Mesenchymal stem cell (in vitro differentiated cells and primary cell): ENCODE measurements at places on chromosomes 2 and 18.
A peak's percentile ranks its signal among the peaks of the same experiment; 100 is the strongest.

GRCh38 chr2:186976329-186976728 is 127.4 kb upstream of the ZSWIM2 start:
- DNase-seq = no peak

DNA sequence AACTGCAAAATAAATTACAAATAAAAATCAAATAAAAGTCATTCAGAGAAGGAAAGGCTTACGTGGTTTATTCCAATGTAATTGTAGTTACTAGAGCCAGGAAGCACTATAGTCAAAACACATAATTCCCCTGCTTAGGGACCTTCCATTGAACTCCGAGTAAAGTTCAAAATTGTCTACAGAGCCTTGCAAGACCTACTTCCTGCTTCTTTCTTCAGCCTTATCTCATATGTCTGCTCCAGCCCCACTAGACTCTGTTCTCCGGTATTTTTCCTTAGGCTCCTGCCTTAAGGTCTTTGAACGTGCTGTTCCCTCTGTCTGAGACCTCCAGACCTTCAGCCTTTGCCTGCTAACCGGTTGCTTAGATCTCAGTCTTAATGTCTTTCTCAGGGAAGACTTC is 104.3 kb downstream of the ARL6IP6 start:
- no peak for DNase-seq

DNA sequence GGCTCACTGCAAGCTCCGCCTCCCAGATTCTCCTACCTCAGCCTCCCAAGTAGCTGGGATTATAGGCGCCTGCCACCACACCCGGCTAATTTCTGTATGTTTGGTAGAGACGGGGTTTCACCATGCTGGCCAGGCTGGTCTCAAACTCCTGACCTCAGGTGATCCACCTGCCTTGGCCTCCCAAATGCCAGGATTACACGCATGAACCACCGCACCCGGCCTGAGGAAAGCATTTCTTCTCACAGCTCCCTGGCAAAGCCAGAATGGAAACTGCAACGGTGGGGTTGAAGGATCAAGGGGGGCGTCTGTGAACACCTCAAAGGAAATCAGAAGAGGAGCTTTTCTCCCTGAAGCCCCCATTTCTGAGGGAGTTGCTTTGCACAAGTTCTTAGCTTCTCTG is 11.2 kb upstream of the TEX51 start:
- DNase-seq = no peak

DNA sequence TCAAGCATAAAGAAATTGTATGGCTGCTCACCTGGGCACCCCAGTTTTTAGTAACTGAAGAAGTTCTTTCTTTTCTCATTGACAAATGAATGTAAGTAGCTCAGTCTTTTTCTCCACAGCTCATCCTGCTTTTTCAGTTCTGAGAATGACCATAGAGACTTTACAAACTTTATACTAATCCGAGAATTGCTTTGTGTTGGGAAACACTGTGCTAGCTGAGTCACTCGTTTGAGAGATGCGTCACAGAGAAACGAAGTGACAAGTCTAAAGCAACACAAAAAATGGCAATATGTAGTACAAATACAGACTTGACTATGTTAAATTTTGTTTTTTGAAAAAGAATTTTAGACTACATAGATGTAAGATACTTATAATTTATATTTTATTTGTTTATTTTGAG is 9.0 kb downstream of the LRRTM4 start:
- peak; percentile 80 for DNase-seq

DNA sequence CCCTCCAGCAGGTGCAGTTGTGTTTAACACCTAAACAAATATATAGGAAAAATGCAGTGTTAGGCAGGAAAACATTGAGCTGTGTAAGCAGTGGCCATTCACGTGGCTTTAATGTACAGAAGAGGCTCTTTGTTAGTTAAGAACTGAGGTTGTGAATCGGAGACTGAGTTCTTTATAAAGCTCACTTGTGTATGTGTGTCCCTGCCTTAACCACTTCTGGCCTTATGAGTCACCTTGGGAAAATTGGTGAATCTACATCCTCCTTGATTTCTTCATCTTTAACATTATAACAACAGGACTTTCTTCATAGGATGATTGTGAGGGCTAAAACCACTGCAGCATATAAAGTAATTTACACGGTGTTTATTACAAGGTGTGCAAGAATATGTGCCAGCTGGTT is 188.4 kb upstream of the TPO start:
- DNase-seq = no peak

GRCh38 chr2:182077448-182078142 is 91.9 kb downstream of the PPP1R1C start:
- DNase-seq = peak; percentile 89

DNA sequence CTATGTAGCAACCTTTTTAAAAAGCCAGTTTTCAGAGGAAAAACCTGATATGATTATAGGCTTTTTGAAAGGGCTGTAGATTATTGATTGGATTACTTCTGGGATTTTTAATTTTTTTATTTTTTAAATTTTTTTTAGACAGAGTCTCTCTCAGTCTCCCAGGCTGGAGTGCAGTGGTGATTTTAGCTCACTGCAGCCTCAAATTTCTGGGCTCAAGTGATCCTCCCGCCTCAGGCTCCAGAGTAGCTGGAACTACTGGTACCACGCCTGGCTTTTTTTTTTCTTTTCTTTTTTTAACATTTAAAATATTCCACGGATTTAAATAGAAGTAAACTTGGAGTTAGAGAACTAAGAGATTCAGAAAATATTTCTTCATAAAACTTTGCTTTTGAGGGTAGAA is 1.2 kb downstream of the MRPL19 start:
- DNase-seq = peak; percentile 25

GRCh38 chr2:24642351-24642750 is 150.8 kb downstream of the PTRHD1 start:
- DNase-seq = no peak

GRCh38 chr18:71250191-71250590 is 961.3 kb downstream of the SOCS6 start:
- no peak for DNase-seq

DNA sequence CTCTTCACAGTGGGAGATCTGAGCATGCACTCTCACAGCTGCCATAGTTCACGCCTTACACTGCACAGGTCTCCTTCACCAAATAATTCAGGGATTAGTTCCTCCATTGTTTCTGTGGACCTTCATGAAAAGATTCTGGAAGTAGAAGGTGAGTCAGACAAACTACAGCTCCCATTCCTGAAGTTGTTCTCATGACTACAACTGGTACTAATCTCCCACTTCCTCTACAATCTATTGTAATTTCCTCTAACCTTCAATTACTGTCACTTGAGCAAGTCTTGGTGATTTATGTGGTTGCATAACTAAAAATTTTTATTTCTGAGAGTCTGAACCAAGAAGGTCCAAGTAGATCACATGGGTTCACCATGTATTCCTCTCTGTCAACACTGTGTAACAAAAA is 128.7 kb downstream of the XIRP2 start:
- DNase-seq = no peak

GRCh38 chr18:60070631-60071030 is 170.8 kb downstream of the PMAIP1 start:
- peak; percentile 62 for DNase-seq

GRCh38 chr18:77067291-77068061 is 65.1 kb downstream of the MBP start:
- peak; percentile 98 for DNase-seq

DNA sequence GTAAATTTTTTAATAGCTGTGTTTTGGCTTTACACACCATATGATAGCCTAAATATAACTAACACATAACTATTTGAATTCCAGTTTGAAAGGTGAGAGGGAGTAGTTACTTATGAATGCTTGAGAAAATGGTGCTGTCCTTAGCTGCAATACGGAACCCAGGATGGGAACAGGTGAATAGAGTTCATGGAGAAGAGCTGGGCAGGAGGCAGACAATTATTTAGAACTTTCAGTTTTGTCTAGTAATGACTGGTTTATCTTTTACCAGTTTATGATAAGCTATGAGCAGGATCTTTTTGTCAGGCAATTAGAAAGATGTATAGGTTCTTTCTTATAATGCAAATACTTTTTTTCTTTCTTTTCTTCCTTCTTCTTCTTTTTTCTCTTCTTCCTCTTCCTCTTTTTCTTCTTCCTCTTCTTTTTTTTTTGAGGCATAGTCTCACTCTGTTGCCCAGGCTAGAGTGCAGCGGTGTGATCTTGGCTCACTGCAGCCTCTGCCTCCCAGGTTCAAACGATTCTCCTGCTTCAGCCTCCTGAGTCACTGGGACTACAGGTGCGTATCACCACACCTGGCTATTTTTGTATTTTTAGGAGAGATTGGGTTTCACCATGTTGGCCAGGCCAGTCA is 25.9 kb downstream of the UBR3 start:
- DNase-seq = no peak

- DNase-seq = peak; percentile 95
These were observed 115.0 kb downstream of the SPTBN1 start for GRCh38 chr2:54570925-54571694.

DNA sequence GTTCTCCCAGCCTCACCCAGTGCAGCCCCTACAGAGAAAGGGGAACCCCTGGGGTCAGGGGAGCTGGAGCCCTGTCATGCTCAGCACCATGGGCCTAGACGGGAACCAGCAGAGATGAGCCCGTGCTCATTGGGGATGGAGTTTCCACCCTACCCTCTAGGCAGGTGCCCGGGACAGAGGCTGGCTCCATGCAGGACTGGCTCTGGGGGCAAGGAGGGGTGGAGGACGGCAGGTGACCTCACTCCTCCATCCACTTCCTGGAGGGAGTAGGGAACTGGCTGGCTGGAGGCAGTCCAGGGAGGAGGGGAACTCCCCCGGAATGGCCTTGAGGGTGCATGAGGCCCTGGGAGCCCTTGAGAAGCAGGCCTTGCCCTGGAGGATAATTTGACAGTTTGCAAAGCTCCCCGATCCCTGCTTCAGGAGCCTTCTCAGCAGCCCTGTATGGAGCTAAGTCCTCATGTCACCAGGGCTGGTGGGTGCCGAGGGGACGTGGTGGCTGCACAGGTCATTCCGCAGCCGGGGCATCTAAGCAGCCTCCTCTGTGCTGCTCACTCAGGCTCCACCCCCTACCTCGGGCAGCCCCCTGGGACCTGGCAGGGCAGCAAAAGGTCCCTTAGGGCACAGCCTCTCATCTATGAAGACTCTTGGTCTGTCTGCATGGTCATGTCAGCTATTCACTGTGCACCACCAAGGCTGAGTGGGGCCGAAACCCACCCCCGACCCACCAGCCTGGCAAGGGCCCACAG is 2.1 kb downstream of the NEURL3 start:
- DNase-seq = no peak

DNA sequence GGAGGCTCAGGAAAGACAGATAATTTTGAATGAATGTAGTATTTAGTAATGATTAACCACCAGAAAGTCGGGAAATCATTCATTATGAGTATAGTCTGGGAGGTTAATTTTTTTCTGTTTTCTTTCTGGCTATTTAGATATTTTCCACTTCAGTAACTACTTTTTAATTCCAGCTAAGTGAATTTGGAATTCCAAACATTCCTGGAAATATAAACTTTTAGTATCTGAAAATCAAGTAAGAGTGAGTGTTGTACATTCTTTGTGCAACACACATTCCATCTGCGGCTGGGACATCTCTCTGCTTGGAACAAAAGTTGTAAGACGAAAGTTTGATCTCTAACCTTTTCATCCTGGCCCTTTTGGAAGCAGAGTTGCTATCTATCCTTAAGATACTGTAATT is 275.7 kb upstream of the SPRED2 start:
- DNase-seq = peak; percentile 47

GRCh38 chr2:197674591-197674990 is 796 bp downstream of the RFTN2 start:
- peak; percentile 42 for DNase-seq

GRCh38 chr2:205060269-205060668 is 515.0 kb downstream of the PARD3B start:
- peak; percentile 87 for DNase-seq

DNA sequence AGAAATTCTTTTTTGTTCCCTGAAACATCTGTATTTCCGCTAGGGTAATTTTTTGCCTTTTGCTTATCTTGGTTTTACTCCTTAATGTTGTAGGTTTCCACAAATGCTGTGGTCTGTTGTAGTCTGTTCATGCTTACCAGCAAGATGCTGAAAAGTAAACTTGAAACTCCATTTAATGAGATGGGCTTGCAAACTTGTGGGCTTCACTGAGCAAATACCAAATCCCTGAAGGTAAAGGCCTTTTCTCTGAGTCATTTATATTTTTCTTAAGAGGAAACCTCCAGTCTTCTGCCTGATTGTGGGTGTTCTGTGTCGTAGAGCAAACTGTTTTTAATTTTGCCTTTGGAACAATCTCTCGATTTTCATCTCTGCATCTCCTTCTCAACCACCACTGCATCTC is 9.3 kb downstream of the SP140 start:
- no peak for DNase-seq

DNA sequence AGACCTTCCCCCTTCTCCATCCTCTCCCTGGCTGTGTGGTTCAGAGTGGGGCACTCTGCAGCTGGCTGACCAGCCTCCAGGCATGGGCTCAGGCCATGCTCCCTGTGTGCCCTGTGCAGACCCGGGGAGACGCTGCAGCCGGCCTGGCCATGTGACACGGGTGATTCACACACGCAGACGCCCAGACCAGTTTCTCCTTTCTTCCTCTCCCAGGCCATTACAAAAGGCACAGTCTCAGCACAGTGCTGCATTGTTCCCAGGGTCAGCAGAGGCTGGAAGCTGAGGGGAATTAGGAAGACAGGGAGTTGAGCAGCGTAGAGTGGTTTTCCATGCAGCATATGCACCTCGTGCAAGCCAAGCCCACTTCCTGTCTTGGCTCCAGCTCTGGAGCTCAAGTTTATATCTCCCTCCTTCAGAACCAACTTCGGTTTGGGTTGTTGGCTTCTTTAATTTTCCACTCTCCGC is 288.5 kb downstream of the TNS1 start:
- peak; percentile 75 for DNase-seq

- peak; percentile 82 for DNase-seq
These were observed 68.9 kb upstream of the STPG4 start for GRCh38 chr2:47223980-47224379.

- DNase-seq = no peak
These were observed 222.4 kb upstream of the APCDD1 start for GRCh38 chr18:10232062-10232461.

- no peak for DNase-seq
These were observed 58.0 kb upstream of the ITSN2 start for GRCh38 chr2:24418166-24418841.

DNA sequence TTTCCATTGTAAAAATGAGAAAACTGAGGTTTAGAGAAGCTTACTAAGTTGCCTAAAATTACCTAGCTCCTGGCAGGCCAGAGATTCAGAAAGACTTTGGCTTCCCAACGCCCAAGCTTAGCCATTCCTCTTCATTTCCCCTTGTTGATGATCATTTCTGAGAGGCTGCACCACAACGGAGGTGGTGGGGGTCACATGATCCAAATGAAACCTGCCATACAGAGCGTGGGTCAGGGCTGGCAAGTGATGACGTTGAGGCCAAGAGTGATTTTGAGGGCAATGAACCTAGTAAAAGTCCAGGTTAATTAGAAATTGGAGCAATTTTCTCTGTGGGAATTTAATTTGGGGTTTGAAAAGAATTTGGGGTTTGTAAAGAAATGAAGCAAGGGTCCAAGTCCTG is 109.9 kb downstream of the TMEM182 start:
- no peak for DNase-seq

- no peak for DNase-seq
These were observed 27.5 kb upstream of the FAHD2A start for GRCh38 chr2:95374921-95375471.

GRCh38 chr2:188898261-188898660 is 75.9 kb upstream of the COL3A1 start:
- DNase-seq = no peak
